ENCODE measurements at places on chromosomes 16 and 17. TPM values are rescaled to one million over a fixed set of nuclear protein-coding genes. Genes with fewer than 3 reads are reported as not detected.

The TMEM204 gene
- 14.5 TPM for total RNA-seq

The C16orf92 gene
- not detected for total RNA-seq

DNA sequence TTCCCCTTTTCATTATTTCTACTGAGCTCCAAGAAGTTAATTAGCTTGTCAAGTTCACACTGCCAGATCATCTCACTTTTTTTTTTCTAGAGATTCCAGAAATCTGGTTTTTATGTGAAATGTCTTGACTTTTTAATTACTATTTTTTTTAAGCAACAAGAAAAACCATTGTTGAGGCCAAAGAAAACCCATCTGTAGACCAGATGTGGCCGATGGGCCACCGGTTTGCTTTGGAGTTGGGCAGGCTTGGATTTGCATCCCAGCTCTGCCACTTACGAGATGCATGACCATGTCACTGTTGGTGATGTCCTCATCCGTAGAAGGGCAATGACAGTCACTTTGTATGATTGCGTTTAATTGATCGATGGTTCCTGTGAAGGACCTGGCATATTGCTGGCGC lies 34.2 kb upstream of the MRTFB start:
- H3K36me3 ChIP-seq = no peaks in the 10 kb centered on the region
- no peak overlapping the region for H3K4me3 ChIP-seq
- no peaks in the 10 kb centered on the region for H3K27me3 ChIP-seq
- no peaks in the 10 kb centered on the region for H3K4me1 ChIP-seq

DNA sequence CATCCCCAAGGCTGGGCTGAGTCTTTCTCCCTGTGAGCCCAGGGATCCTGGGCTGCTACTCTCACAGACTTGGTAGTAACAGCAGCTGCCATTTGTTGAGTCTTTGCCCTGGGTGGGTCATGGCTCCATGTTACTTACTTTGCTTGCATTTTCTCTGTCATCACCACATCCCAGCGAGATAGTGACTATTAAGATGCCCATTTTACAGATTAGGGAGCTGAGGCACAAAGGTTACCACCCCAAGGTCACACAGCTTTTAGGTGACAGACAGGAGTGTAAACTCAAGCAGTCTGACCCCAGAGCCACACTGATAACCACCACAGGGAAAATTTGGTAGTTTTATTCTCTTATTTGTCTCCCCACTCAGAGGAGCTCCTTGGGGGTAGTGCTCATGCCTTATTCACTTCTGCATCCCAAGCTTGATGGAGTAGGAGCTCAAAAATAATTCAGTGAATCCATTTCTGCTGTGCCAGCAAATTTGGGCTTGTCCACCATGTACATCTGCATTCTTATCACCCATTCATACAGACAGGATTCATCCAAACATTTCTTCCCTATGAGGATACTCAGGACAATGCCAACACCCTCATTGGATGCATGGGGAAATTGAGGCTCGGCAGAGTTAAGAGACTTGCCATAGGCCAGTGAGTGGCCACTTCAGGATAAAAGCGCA lies 263.2 kb downstream of the CBLN1 start:
- no peak overlapping the region for H3K4me3 ChIP-seq
- no peaks in the 10 kb centered on the region for H3K4me1 ChIP-seq
- no peaks in the 10 kb centered on the region for H3K27me3 ChIP-seq

The HIGD1B gene
- not detected for total RNA-seq

The TMEM114 gene
- not detected for total RNA-seq

DNA sequence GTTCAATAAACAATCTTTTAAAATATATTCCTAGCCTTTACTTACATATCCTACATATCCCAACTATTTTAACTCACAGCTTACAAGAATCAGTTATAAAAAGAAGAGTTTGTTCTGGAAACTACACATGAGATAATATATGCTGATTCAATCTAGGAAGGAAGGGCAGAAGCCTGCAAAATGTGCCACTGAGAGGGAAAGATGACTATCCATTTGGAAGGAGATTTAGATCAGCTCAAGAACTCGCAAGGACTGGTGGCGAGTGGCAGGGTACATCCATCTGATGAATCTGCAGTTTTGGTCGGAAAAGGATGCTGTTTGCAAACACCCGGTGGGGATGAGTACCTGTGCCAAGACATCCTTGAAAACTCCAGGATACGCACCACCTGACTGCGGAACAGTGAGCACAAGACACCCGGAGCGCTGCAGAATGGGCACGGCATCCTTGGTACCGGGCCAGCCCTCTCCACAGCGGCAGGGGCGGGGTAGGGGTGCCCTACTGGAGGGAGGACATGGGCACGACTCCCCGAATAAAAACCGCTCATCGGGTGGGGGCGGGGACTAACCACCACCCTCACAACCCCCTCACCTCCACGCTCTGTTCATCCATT lies 723 bp downstream of the TRIM37 start:
- peaks cover 20% of the 10 kb centered on the region for H3K36me3 ChIP-seq
- no peaks in the 10 kb centered on the region for H3K27me3 ChIP-seq
- H3K27ac ChIP-seq = peak overlapping the region; percentile 90
- peaks cover 33% of the 10 kb centered on the region for H3K4me1 ChIP-seq

DNA sequence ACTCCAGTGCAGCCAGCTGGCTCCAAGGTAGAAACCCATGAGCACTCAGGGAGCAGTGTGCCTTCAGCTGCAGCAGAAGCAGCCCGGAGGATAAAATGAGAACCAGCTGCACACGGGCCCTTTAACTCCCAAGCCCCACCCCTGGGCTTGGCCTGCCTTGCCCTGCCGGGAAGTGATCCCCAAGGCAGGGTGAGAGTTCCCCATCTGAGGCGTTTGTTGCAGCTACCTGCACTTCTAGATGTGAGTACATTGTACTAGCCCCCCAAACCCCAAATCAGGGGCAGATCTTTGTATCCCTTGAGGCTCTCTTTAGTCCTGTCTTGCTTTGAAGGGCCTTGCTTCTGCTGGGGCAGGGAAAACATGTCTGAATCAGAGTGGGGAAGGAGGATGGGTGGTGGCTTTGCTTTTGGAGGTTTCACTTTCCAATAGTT lies at the start of gene MVP:
Gene MVP (plus strand): TSS at position 192 of the 431 bp plus-strand sequence. CDS start 10,088 bp downstream, outside the sequence.
- H3K4me1 ChIP-seq = peaks cover 77% of the 10 kb centered on the region
- DNase-seq = no peak

DNA sequence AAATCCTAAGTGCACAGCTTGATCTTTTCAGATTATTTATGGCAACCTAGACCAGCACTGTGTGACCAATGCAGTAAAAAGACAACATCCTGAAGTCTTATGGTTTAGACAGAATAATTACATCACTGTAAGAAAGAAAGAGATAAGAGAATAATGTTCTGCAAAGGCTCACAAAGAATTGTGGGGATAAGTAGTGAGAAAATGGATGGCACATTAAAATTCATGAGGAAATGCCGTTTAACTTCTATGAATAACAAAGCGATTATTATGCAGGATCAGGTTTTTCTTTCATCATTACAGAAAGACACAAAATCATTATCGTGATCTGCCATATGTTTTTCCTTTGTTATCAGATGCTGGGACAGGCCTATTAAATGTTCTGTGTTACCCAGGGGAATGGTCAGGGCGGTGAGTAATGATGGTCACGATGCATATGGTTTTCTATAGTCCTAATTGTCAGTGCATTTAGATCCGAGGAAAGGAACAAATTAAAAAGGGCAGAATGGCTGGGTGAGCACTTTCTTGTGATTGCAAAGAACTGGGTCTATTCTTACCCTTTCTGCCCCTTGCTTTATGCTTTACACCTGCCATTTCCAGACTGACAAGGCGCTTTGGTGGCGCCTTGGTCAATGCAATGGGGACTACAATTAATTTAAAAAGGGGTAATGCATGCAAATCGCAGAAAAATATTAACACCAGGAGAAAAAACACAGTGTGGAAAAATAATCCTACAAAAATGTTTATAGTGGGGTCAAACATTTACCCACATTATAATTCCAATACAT lies 18.1 kb upstream of the DHX40 start:
- no peak overlapping the region for H3K27ac ChIP-seq
- no peaks in the 10 kb centered on the region for H3K4me1 ChIP-seq
